Activated CD4-positive, alpha-beta memory T cell treated with anti-CD3 and anti-CD28 coated beads for 36 hours (primary cell): ENCODE measurements at places on chromosomes 7 and 10.

DNA sequence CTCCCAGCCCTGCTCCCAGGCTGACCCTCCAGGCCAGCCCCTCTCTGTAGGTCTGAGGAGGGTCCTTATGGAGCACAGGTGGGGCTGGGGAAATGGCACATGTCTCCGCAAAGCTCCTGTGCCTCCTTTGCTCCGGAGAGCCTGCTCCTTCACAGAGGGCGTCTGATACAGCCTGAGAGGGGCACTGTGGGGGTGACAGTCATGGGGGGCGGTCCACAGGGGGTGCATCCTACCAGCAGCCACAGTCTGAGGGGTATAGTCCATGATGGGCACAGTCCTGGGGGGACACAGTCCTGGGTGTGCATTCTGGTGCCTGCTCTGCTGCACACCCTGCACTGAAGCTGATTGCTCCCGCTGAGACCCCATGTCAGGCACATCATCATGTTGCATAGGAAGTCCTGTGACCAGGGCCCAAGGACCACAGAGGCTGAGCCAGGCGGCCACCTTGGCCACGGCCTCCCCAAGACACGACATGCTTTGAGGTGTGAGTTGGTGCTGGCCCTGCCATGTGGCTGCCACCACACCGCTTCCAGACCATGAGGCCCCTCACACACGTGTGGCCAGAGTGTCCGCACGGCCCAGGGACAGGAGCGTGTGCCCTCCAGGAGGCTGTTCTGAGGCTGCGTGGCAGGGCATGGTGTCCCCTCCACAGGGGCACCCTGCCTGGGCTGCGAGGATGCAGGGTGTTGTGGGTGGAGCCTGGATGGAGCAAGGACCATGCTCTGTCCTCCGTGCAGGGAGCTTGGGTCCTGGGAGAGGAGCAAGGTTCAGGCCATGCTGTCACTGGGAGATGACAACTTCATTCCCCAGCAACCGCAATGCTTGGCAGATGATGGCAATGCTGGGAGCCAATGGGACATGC is 59.2 kb downstream of the PWWP2B start:
- H3K4me1 ChIP-seq: peaks cover 15% of the 10 kb centered on the region
- H3K27ac ChIP-seq: no peak overlapping the region
- no peak for DNase-seq
- H3K27me3 ChIP-seq: no peaks in the 10 kb centered on the region

DNA sequence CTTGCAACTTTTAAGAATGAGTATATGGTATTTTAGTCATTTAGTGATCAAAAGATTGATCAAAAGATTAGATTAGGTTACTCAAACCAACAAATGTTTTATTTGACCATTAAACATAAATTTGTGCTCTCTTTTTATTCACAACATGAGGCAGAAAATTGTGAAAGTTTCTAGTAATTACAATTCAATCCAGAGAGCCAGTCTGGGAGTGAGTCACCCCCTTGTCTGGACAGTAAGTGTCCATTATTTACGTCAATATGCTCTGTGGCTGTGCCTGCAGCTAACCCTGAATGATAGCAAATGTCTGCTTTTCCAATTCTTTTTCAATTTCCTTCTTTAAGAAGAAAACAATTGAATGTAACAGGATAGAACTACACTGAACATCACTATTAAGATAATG is 27.9 kb downstream of the GNG11 start:
- H3K27me3 ChIP-seq: peaks cover 1% of the 10 kb centered on the region
- H3K36me3 ChIP-seq: no peaks in the 10 kb centered on the region
- DNase-seq: no peak
- H3K4me3 ChIP-seq: no peak overlapping the region
- no peaks in the 10 kb centered on the region for H3K4me1 ChIP-seq
- no peak overlapping the region for H3K27ac ChIP-seq

DNA sequence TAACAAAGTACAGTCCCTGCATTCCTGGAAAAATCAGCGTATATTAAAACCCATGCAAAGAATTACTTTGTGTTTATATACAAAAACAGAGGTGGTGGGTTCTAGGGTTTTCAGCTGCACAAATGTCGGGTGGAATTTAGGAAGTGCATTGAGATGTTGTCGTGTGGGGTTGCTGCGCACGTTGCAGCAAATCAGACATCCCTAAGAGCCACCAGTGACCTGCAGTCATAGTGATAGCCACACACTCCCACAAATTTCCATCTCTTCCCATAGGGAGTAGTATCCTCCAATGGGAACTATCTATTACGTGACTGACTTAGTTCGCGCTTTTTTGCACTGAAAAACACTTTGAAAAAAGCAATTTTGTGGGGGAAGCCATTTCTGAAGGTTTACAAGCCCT is 375.2 kb upstream of the GALNT17 start:
- H3K27ac ChIP-seq: no peak overlapping the region
- H3K4me3 ChIP-seq: no peak overlapping the region
- no peak for DNase-seq
- no peaks in the 10 kb centered on the region for H3K36me3 ChIP-seq
- no peaks in the 10 kb centered on the region for H3K27me3 ChIP-seq
- no peaks in the 10 kb centered on the region for H3K4me1 ChIP-seq

DNA sequence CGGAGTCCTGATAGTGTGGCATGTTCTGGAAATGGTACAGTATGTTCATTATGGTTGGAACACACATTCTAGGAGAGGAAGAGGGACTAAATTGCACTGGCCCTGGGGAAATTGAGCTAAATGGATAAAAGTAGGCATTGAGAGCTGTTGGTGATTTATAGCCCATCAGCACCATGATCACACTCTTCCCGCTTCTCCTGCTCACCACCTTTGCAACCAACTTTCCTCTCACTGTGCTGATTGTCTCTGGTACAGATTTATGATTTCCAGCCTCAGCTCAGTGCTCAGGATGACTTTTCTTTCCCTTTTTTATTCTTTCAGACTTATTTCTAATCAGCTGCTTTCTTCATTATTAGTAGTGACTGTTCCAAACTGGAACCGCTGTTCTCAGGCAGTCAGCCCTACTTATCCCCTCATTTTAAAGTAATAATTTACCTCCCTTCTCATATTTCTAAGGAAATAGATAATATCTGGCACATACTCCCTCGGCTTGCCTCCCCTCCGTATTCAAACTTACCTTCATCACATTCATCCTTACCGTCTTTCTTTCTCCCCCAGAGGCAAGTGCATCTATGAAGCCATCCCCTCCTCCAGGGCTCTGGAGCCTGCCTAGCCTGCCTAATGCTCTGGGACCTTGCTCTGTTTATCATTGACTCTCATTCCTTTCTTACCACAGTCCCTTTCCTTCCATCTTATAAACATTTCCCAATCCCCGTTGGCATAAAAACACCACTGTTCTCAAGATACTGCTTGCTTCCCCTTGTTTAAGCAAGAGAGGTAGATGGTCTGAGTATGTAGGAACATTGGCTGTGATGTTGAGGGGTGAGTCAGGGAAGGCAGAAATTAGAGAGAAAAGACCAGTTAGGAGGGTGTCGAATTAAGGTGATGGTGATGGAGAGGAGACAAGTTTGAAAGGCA is 51.6 kb upstream of the RPA3 start:
- no peak for DNase-seq
- no peak overlapping the region for H3K27ac ChIP-seq
- no peak overlapping the region for H3K4me3 ChIP-seq
- H3K4me1 ChIP-seq: peaks cover 23% of the 10 kb centered on the region

DNA sequence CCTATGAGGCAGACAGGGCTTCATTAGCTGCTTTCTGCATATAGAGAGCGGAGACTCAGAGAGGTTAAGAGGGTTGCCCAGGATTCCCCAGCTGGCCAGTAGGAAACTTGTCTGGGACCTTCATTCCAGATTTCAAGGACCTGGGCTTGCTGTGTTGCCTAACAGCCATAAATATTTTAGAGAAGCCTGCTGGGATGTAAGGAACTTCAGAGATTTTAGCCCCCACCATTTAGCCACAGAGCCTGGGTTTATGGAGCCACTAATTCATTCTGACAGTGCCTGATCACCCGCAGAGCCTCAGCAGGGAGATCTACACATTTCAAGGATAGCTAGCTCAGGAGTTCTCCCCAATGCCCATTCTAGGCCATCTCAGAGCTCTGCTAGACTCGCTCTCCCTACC is 56.6 kb upstream of the TRUB1 start:
- no peak overlapping the region for H3K4me3 ChIP-seq
- DNase-seq: no peak
- no peak overlapping the region for H3K27ac ChIP-seq
- peaks cover 6% of the 10 kb centered on the region for H3K4me1 ChIP-seq

GRCh38 chr10:13939391-13939790 is 352.6 kb downstream of the PRPF18 start:
- peaks cover 5% of the 10 kb centered on the region for H3K27me3 ChIP-seq
- H3K36me3 ChIP-seq: no peaks in the 10 kb centered on the region
- H3K27ac ChIP-seq: no peak overlapping the region
- no peak for DNase-seq

DNA sequence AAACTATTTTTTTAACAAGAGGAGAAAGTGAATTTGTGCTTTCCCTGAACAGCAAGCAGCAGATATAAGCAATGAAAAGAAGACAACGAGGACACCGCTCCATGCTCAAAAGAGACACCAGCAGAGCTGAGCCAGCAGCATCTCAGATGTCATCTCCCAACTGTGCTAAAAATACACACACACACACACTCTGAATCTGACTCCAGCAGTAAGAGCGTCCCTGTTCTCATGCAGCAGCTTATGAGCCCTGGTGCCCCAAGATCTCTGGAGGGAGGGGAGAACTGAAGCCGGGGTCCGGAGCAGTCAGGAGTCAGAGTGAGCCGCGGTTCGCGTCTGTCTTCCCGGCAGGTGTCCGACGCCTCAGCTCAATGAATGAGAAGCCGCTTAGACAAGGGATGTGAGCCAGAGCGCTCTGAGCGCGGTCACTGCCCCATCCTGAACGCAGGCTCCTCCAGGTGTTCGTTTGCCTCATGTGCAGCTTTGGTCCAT is 49.2 kb downstream of the SVIL start:
- no peak overlapping the region for H3K4me3 ChIP-seq
- peak; percentile 13 for DNase-seq
- no peaks in the 10 kb centered on the region for H3K36me3 ChIP-seq
- no peak overlapping the region for H3K27ac ChIP-seq

GRCh38 chr7:33845991-33846509 is 59.3 kb upstream of the BMPER start:
- H3K36me3 ChIP-seq: no peaks in the 10 kb centered on the region
- no peaks in the 10 kb centered on the region for H3K4me1 ChIP-seq
- no peak overlapping the region for H3K27ac ChIP-seq
- peaks cover 2% of the 10 kb centered on the region for H3K27me3 ChIP-seq
- no peak overlapping the region for H3K4me3 ChIP-seq

DNA sequence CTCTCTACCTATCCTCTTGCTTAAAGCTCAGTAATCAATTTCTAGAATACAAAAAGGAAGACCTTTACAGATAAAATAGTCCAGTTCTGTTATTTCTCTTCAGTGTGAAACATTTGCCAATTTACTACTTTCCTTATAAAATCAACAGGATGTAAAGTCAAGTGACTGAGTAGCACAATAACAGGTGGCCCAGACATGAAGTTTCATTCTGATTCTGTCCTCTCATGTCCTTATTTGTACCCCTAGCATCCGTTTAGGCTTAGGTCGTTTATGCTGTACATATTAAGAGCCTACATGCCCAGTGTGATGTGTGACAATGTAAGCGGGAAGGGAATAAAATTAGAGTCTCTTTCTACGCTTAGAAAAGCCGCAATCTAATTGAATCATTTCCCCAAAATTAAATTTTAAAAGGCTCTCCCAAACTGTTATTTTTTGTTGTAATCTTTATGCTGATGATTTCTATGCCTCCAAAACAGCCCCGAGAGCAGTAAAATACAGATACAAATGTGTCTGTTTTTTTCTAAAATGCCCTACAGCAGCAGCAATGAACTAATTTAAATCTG is 29.1 kb downstream of the EPC1 start:
- DNase-seq: no peak
- peaks cover 3% of the 10 kb centered on the region for H3K36me3 ChIP-seq
- H3K27me3 ChIP-seq: no peaks in the 10 kb centered on the region
- H3K27ac ChIP-seq: peak overlapping the region; percentile 88

DNA sequence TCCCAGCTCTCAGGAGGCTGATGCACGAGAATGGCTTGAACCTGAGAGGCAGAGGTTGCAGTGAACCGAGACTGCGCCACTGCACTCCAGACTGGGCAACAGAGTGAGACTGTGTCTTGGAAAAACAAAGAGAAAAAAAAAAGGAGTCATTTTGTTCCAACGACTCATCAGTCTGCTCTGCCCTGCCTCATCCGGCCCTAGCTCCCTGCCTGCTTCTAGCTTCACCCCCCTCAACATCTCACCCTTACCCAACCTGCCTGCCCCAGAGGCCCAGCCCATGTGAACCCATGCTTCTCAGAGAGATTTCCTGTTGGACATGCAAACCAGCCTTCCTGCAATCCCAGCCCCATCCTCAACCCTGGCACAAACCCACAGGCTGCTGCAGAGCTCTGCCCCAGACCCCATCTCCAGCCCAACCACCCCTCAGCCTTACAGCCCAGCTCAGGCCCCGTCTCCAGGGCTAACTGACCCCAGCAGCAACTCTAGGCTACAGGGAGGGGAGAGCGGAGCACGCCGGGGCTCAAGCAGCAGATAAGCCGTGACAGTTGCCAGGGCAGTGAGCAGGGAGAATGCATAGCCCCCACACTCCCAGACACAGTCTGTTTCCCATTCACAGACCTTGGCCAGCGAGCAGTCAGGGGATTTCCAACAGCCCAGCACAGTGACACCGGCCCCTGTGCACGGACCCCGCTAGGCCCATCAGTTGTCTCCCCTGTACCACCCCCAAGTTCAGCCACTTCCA is 86.0 kb upstream of the KCTD7 start:
- H3K4me1 ChIP-seq: peaks cover 4% of the 10 kb centered on the region
- DNase-seq: no peak
- H3K36me3 ChIP-seq: peaks cover 4% of the 10 kb centered on the region
- H3K27me3 ChIP-seq: no peaks in the 10 kb centered on the region
- no peak overlapping the region for H3K4me3 ChIP-seq
- no peak overlapping the region for H3K27ac ChIP-seq

- no peaks in the 10 kb centered on the region for H3K27me3 ChIP-seq
- H3K27ac ChIP-seq: no peak overlapping the region
- no peak overlapping the region for H3K4me3 ChIP-seq
- H3K36me3 ChIP-seq: no peaks in the 10 kb centered on the region
- DNase-seq: no peak
These were observed 286.5 kb upstream of the SORCS1 start for GRCh38 chr10:107451047-107451446.

GRCh38 chr7:18573410-18574234 is 78.1 kb downstream of the HDAC9 start:
- no peaks in the 10 kb centered on the region for H3K36me3 ChIP-seq
- no peak overlapping the region for H3K27ac ChIP-seq
- no peak for DNase-seq
- H3K4me1 ChIP-seq: no peaks in the 10 kb centered on the region
- H3K27me3 ChIP-seq: no peaks in the 10 kb centered on the region

DNA sequence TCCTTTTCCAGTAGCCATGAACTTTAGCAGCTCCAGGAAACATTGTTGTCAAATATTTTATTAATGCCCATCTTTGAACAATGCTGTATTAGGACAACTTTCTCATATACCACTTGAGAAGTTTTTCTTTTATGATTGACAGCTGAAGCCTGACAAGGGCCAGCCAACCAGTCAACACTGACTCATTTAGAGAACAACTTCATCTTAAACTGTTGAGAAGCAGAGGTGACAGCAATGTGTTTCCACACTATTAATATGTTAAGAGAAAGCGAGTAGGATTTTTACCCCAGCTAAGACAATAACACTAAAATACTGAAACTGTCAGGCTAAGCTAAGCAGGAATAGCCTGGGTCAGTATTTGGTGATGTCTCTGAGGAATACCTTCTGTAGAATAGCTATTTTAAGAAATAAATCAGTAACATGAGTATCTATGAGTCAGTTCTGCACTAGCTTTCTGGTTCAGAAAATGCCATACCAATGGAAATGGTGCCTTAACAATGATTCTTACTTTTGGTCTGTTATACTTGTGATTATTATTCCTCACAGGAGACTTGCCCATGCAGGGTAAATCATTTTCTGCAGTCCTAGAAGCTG is 168.8 kb upstream of the POT1 start:
- H3K27ac ChIP-seq: no peak overlapping the region
- H3K36me3 ChIP-seq: no peaks in the 10 kb centered on the region
- DNase-seq: no peak
- no peaks in the 10 kb centered on the region for H3K27me3 ChIP-seq
